ENCODE measurements at places on chromosomes 2 and 18.

DNA sequence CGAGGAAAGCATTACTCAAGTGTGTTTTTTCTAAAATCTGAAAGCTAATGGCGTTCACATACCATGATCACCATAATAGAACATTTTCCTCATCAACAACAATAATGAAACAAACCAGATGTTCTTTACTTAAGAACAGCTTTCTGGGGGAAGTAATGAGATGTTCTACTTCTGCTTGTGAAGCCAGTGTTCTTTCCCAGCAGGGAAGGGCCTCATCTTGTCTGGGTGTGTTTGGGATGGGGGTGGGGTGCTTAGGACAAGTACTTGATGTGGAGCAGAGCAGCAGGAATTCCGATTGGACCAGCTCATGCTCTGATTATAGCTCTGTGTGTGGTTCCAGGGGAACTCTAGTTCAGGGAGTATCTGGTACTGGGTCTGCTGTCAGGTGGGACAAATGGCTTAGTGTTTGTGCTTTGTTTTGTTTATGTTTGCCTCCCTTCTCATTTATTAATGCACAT, 163.0 kb upstream of the NOSTRIN start:
- DNase-seq: no peak

DNA sequence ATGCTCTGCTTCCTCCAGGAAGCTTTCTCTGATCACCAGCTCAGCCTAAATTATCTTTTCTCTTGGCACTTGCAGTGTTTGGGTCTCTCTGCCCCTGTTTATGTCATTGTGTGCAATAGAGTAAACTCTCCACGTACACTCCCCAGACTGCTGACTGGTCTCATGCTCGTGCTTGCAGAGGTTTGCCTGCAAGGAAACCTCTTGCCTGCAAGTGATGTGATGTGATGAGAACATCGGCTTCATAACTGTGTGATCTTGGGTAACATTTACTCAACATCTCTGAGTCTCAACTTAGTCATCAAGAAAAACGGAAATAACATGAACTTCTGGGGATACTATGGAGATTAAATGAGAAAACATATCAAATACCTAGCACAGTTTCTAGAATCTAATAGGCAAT, 92.3 kb downstream of the BIN1 start:
- no peak for DNase-seq

DNA sequence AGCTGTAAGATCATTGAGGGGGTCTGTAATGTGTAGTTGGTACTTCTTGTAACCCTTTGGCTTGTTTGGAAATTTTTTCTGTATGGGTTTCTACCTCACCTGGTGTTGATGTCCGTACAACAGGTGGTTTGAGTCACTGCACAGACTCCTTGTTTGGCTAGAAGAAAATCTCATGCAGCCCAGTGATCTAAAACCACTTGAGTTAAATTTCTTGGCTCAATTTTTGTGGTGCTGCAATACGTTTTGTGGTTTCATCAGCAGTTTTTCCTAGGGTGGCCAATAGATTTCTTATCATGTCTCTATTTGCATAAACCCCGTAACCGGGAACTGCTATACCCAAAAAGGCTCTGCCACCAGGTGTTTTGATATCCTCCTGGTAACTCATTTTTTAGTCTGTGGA, 43.4 kb downstream of the CERS6 start:
- DNase-seq: no peak

DNA sequence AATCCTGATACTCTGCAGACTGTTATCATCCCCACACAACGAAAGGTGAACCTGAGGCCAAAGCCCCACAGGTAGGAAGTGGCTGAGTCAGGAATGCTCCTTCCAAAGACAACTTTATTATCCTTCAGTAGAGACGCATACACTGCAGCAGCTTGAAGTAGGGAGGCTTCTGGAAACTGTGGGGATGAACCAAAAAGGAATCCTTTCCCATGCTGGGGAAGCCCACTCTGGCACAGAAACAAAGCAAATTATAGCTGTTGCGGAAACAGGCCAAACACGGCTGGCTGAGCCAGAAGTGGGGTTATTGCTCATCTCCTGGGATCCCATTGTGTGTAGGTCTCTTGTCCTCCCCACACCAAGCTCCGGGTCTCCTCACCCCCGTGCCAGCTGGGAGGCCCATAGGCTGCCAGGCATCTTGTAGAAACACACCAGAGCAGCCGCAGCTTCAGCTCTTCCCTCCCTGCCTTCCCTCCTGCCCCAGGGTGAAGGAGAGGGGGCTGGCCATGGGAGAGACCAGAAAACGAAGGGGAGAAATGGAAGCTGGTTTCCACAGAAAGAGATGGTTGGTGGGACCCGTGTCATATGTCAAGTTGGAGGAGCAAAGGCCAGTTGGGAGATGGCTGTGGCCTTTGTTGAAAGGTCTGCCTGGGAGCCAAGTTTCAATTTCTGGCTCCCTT, 176.9 kb upstream of the NABP1 start:
- DNase-seq: no peak

DNA sequence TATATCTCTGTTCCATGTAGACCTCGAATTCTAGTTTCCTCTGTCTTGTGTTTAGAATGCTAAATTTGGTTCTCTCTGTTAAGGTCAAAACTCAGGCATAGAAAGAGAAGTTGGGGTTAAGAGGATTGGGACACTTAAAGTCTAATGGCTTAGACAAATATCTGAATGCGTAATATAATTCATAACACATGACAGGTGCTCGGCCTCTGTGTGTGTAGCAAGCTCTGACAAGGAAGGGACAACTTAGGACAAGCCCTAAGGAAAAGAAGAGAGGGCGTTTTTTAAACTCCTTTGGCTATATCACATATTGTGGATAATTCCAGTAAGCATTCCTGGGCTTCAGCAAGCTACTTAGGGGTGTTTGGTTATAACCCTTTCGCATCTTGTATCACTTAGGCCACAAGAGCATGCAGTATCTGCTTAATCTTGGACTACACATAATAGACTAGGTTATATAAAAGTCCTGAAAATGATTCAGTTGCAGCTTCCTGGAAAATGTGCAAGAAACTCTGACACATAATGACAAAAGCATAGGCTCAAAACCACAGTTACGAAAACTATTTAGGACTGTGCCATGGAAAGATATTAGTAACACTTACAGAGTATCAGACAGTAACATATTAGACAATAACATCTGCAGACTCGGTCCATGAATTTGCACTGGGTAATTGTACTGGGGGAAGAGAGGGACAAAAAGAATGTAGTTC, 16.1 kb upstream of the CREB1 start:
- no peak for DNase-seq

DNA sequence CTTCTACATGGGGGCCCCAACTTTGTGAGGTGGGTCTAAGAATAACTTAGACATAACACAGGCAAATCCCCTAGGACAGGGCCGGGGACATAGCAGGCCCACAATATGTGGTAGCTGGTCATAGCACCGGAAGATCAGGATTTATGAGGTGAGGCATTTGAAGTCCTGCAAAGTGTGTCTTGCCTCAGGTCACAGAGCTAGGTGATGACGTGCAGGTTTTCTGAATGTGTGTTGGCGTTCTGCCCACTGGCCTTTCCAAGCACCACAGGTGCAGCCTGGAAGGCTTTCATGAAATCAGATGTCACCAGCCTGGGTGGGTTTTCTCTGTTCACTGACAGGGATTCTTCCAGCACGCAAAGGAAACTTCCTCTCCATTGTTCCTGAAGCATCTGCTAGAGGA, 119.1 kb downstream of the LRATD1 start:
- DNase-seq: no peak

DNA sequence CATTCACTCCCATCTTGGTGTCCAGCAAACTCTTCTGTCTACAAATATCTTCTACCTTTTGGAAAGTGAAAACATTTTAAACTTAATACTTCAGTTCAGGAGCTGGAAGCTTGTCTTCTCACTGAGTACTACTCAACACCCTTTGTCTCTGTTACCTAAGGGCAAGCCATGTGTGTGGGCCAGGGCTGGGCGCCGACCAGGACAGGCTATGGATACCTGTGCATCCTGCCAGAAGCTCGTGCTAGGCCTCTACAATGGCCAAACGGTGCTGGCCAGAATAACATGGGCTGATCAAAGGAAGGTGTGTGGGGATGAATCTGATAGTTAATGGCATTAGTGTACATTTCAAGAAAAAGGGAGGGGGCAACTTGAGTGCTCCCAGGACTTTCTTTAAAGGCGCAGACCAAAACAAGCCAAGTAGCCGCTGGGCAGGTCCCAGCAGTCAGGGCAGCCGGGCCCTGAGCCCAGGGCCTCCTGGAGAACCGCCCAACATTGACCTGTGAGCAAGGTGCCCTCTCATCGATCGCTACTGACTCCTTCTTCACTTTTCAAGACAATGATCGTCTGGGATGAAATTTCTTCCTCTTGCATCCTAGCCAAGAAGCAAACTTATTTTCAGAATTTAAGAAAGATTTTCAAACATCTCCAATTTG, 29.0 kb upstream of the ID2 start:
- DNase-seq: no peak

DNA sequence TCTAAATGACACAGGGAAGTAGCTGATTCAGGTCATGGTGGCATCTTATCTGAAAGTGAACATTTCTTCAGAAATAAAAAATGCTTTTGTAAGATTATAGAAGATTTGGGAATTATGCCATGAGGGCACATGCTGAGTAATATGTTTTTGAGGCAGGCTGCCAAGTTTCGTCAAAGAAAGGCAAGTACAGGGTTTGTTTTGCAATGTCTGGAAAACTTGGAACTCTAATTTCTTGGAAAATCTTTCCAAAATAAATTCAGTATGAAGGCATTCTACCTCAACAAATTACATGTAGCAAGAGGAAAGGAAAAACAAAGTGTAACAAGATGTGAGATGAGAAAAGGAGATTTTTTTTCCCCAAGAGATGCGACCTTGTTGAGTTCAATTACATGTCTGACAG, 167.7 kb downstream of the PLCL1 start:
- no peak for DNase-seq

GRCh38 chr2:8086357-8086756, 595.5 kb upstream of the ID2 start:
- DNase-seq: no peak

GRCh38 chr2:237563816-237564215, 2.6 kb upstream of the PRLH start:
- no peak for DNase-seq

DNA sequence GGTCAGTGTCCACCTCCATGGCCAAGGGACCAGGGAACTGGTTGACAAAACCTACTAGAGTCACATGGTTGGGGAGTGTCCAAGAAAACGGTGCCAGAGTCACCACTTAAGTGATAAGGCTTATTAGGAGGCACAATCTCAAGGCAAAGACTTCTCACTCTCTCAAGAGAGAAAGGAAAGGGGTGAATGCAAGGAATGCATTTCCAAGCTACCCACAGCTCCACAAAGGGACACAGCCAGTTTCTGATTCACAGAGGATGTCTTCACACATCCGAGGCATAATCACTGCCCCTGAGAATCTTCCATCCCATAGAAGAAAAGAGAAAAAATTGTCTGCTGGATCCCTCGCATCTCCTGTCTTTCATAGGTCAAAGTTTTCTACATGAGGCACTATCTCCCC, 269.3 kb downstream of the TNS1 start:
- no peak for DNase-seq

Measured in CD4-positive, alpha-beta T cell treated with Interleukin-2 at 100 ng/mL for 4 hours (primary cell).